ENCODE measurements at places on chromosomes 16 and 17.
A peak's percentile ranks its signal among the peaks of the same experiment; 100 is the strongest.

DNA sequence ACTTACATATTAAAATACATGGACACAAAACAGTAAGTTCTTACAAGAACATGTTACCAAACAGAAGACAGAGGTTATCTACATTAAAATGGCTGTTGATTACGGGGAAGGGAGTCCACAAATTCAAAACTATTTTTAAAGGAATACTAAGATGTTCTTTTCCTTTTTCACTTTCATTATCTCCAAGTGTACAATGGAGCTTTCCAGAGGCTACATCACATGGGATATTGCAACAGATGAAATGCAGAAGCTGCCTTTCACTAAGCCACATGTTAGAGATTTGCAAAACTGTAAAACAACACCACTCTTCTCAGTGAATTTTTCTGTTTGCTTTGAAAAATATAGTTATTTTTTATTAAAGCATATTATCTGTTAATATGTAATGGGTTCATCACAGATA is 53.6 kb downstream of the XPO6 start:
- no peak for DNase-seq

- DNase-seq, result peak; percentile 72
Observed at GRCh38 chr17:2828397-2829038, 32.3 kb downstream of the RAP1GAP2 start.

DNA sequence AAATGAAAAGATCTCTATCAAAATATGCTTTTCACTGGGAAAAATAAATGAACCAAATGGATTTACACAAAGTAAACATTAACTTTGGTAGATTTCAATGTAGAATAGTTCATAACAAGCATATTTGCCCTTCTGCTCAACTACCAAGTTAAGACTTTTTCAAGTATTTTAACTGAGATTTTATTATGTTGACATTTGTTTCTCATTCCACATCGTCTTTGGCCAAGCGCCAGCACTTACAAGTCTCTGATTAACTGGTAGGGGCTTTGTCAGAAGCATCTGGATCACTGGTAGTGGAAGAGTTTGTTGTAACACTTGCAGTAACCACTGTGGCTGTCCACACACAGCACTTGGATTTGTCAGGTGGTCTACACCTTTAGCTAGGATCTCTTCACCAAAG is 22.9 kb downstream of the SLFN12L start:
- no peak for DNase-seq

DNA sequence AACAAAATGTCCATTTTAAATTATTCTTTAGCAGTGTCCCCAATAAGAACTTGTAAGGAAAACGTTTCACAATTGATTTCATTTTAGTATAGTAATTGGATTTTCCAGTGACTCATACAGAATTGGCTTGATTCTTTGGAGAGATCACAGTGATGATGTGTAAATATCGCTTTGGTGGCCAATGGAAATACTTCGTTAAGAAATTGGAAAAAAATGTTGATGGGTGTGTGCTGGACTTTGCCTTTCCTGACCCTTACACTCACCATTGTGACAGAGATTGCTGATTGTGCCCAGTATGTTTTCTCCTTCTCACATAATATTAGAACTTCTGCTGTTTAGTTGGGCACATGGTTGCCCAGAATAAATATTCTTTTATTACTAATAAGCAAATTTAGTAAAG is 7.4 kb upstream of the EFCAB13 start:
- no peak for DNase-seq

- no peak for DNase-seq
Observed at GRCh38 chr16:59179446-59180082, 445.4 kb upstream of the GOT2 start.

- DNase-seq, result no peak
Observed at GRCh38 chr16:5065326-5065725, 430 bp downstream of the C16orf89 start.

DNA sequence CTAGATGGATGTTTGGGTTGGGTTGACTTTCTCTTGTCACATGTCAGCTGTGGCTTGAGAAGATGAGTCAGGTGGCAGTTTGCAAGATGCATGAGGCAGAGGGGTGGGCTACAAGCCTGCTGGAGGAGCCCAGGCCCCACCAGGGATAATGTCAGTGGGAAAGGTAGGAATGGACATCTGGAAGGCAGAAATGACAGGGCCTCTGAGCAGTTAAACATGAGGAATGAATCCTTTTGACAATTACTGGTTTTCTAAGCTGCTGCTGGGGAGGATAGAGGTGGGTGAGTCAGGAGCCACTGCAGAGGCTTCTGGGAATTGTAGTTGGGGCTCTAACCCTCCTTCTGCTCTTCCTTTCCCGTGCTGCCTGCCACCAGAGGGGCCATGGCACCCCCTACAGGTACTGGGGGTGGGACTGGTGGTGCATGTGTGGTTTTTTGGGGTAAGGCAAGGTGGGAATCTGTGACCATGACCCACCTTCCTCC is 15.7 kb downstream of the SLC52A1 start:
- DNase-seq, result peak; percentile 34

- no peak for DNase-seq
Observed at GRCh38 chr17:73924114-73924908, 279.2 kb upstream of the RPL38 start.

GRCh38 chr16:89581861-89582563 is 6.5 kb downstream of the CPNE7 start:
- DNase-seq, result no peak

- DNase-seq, result no peak
Observed at GRCh38 chr17:62601471-62601870, 26.0 kb upstream of the MRC2 start.

GRCh38 chr16:89099905-89100304 is 6.3 kb downstream of the ACSF3 start:
- no peak for DNase-seq

GRCh38 chr17:79933863-79934652 is 94.8 kb upstream of the CBX4 start:
- no peak for DNase-seq

GRCh38 chr16:717450-718245 is 2.7 kb downstream of the METRN start:
- DNase-seq, result no peak

GRCh38 chr16:29791845-29792807 is 1.6 kb downstream of the KIF22 start:
- no peak for DNase-seq

DNA sequence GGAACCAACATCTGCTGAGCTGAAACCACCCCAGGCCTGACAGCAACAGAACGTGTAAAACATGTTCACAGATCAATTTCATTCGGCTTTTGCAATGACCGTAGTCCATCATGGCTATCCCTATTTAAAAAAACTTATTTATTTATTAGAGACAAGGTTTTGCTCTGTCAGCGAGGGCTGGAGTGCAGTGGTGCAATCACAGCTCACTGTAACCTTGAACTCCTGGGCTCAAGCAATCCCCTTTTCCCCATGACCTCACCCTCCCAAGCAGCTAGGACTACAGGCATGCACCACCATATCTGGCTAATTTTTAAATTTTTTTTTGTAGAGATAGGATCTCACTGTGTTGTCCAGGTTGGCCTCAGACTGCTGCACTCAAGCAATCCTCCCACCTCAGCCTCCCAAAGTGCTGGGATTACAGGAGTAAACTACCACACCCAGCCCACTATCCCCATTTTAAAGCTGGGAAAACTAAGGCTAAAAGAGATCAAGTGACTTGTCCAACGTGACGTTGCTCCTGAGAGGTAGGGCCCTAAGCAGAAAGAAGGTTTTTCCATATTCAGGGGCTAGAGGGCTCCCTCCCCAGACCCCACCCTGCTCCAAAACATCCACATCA is 77.7 kb downstream of the MYH11 start:
- DNase-seq, result no peak

DNA sequence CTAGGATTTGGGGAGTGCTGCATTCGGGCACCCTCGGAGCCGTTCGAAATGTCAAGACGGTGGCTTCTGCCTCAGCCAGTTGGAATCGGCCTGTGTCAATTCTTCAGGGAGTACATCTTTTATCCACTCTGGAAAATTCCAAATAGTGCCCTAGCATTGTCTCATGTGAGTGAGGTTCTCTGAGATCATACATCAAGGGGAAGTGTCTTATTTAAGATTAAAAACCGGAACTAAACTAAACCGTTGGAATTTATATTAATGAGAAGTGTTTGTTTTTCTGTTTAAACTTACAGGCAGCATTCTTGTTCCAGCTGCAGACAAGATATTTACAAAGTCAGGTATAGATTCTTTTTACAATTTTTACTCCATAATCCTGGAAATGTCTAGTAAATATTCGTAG is 56.8 kb downstream of the SLC47A1 start:
- no peak for DNase-seq

- peak; percentile 78 for DNase-seq
Observed at GRCh38 chr17:81959362-81960129, 1.4 kb downstream of the NOTUM start.

GRCh38 chr17:81599719-81600486 is 37.0 kb downstream of the NPLOC4 start:
- no peak for DNase-seq

- DNase-seq, result no peak
Observed at GRCh38 chr16:27027971-27028370, 38.8 kb upstream of the C16orf82 start.

DNA sequence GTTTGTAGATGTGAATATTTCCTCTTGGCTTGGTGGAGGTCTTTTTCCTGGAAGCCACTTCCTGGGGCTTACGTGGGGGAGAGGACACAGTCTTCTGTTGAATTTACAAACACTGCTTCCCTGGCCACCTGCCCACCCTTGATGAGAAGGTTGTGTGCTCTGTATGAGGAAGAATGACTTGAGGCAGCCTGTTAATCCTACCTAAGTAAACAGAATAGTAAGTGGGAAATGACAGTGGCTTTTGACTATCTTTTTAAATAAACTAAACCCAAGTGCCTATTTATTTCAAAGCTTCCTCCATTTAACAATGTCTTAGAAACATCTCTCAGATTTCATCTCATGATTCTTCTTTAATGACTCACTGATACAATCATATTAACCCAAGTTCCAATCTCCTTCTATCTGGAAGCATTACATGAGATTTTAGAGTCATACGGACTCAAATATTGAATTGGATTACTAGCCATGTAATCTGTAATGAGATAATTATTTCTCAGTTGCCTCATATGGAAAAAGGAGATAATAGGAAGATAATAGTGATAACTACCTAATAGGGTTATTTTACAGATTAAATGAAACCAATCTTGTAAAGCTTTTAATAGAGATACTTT is 96.6 kb upstream of the SMIM36 start:
- no peak for DNase-seq

DNA sequence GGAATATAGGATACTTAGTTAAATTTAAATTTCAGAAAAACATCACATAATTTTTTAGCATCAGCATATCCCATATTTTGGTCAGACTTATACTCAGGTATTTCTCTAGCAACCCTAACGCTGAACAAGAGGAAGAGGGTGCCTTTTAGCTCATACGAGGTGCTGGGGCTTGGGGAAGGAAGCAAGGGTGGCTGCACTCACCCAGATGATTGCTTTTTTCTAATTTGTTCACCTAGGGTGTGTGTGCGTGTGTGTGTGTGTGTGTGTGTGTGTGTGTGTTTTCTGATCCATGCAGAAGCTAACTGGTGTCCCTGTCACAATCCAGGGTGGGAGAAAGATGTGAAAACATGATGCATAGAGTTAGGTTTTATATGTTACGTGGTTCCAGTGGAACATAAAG is 81.2 kb downstream of the WNT3 start:
- no peak for DNase-seq

DNA sequence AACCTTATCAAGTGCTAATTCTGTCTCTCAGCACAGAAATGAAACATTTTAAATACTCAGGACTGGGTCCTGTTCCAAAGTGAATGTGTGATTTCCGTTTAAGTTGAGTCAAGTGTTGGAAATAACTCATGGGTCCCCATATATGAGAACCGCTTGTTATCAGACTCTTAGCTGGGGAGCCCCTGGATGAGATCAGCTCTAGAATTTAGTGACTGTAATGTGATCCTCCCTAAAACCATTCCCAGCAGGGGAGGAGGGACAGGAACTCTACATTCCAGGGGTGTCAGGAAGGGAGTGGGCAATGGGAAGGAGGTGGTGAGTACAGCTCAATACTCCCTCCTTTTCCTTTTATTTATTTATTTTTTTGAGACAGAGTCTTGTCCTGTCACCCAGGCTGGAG is 37.5 kb downstream of the OTOA start:
- no peak for DNase-seq

DNA sequence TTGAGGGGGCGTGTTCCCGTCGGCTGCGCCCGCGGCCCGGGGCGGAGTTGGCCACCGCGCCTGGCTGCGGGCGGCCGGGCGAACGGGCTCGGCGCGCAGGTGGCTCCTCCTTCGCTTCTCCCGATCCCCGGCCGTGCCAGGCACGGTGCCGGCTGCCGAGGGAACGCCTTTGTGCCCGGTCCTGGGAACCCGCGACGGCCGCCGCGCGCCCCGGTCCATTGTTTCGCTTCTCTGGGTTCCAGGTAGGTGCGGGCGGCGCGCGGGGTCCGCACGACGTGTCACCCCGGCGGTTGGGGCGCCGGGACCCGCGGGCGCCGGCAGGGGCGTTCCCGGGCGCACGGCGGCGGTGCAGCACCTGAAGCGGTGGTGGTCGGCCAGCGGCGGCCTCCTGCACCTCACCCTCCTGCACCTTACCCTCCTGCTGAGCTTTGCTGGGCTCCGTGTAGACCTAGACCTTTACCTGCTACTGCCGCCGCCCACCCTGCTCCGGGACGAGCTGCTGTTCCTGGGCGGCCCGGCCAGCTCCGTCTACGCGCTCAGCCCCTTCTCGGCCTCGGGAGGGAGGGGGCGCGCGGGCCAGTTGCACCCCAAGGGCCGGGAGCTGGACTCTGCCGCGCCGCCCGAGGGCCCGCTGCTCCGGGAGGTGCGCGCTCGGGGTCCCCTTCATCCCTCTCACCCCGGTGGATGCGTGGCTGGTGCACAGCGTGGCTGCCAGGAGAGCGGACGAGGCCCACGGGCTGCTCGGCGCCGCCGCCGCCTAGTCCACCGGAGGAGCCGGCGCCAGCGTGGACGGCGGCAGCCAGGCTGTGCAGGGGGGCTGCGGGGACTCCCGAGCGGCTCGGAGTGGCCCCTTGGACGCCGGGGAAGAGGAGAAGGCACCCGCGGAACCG is 99.9 kb downstream of the EFCAB13 start:
- DNase-seq, result no peak

DNA sequence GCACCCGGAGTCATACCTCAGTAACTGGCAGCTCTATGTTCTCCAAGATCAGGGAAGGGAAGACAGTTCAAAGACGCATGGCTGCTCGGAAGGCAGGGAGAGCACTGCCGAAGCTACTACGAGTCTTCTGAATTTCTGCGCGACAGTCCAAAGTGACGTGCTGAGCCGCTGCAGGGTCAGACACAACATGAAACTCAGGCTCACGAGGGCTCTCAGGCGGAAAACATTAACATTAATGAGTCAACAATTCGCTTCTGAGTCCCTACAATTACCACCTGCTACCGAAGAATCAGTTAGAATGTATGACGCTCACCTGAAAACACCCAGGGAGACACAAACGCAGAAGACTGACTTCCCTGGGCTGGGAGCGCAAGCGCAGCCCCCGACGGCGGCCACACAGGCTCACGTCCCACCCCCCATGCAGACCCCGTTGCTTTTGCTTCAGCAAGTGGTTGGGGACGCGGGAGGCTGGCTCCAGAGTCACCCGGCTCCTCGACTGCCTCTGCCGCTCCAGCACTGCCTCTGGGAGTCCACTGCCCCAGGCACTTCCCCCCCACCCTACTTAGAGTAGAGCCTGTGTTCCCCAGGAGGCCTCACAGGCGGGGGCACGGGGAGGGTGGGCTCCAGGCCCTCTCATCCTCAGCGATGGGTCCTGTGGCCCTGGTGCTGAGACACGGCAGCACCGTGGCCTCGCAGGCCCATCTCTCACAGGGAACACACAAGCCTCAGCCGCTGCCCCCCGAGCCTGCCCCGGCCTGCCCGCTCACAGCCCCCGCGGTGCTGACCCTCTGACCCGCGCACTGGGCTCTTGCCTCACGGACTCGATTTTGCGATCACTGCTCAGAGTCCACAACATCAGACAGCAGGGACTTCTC is 38.9 kb downstream of the LMF1 start:
- DNase-seq, result no peak
